Left lobe of liver (tissue), 2 donors: ENCODE measurements at places on chromosomes 2 and 18. TPM values are rescaled to one million over a fixed set of nuclear protein-coding genes. Genes with fewer than 3 reads are reported as not detected.
A peak's percentile ranks its signal among the peaks of the same experiment; 100 is the strongest.

GRCh38 chr2:234378440-234378839, 118.4 kb downstream of the ARL4C start:
- DNase-seq, result no peak

DNA sequence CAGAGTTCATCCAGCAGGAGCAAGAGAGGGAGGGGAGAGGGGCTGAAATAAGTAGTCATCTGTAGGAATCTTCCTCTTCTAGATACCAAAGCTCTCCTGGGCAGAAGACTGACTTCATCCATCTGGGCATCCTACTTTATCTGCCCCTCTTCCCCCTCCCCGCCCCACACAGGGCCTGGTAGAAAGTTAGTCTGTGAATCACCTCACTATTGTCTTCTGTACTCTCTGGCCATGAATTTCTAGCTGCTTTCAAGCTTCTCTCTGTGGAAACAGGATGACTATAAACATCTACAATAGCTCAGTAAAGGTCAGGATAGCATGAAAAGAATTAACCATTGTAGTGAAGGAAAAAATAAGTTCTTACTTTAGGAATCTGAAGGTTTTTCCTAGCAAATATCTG, 47.7 kb upstream of the RNU4ATAC start:
- no peak for DNase-seq

- DNase-seq, result no peak
These were observed 443.7 kb downstream of the TNS1 start for GRCh38 chr2:217559084-217559483.

- DNase-seq, result no peak
These were observed 187.9 kb upstream of the LHCGR start for GRCh38 chr2:48943436-48943835.

The DNER gene
- 0.10 TPM for total RNA-seq

The PRSS56 gene
- not detected for total RNA-seq

DNA sequence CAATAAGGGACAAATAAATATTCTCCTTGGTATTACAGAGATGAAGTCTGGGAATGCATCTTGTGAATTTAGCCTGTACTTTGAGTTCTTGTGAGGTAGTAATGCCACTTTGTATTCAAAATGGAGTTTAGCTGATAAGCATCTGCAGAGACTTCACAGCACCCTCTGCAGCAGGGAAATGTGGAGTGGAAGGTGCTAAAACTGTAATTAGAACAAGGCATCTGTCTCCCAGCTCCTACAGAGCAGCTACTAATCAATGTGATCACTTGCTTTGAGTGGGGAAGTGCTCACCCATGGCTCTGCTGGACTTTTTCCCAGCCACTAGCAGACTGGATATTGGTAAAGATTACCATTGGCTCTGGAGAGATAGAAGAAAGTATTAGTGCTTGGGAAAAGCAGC, 56.2 kb upstream of the TMEFF2 start:
- no peak for DNase-seq

The PCARE gene
- total RNA-seq, result not detected

DNA sequence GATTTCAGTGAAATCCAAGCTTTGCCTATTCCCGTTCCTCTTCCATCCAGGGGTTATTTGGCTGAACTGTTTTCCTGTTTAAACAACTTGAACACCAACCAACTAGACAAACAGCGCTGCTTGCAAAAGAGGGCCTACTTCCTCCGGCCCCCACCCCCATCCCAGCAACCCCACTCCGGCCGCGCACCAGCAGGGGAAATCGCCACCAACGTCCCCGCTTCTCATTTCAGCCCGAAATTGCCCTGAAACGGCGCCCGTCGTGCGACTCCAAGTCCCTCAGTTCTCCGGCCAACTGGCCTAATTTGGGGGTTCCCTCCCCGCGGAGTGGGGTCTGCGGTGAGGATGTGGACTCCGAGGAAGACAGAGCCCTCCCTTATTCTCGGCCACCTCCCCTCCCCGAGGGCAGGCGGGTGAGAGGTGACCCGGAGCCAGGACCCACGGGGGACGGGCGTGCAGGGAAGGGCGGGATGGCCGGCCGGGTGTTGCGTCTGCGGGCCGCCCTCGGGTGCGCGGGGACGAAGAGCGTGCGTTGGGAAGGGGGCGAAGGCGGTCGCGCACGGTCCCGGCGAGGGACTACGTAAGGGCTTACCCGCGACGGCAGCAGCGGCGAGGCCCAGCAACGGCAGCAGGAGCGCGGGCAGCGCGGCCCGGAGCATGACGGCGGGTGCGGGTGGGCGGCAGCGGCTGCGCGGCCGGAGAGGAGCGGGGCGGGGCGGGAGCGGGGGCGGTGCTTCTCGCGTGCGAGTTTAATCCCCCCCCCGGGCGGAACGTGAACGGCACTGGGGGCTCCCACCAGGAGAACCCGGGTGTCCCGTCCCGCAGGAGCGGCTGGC, at the start of gene CD302:
Gene CD302, minus strand, starts transcription at position 666 of the 833 bp plus-strand sequence. Its CDS starts 10 bp downstream, at position 656.
- peak; percentile 91 for DNase-seq
